ENCODE measurements at places on chromosomes 6 and 20.

GRCh38 chr6:139112146-139112545 is 22.7 kb upstream of the HECA start:
- no peak for DNase-seq

DNA sequence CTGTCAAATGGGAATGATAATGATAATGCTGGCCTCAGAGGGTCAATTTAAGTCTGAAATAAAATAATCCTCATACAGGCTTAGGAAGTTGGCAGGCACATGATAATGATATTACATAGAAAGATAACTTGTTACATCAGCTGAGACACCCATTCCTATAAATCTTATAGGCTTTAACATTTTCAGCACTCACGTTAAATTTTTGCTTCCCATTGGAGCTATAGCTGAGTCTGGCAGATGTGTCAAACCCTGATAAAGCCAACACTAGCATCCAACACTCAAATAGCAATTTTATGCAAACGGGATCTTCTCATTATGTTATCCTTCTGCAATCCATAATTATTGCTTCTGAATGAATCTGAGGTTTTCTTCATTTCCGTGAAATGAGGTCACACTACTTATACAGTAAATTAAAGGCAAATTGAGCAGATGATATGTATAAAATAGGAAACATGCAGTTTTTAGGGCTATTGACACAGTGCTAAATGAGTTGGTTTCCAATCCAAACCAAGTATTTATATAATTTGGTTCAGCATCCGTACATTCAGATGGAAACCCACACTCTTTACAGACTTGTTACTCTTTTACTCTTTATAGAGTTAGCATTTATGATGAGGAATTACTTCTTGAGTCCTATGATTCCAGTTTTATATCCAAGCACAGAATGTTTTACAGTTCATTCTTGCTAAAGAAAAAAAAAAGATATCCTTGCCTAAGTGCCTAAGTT is 481.6 kb downstream of the BTBD3 start:
- DNase-seq, result no peak

GRCh38 chr6:34476921-34477320 is 11.0 kb downstream of the PACSIN1 start:
- DNase-seq, result no peak

DNA sequence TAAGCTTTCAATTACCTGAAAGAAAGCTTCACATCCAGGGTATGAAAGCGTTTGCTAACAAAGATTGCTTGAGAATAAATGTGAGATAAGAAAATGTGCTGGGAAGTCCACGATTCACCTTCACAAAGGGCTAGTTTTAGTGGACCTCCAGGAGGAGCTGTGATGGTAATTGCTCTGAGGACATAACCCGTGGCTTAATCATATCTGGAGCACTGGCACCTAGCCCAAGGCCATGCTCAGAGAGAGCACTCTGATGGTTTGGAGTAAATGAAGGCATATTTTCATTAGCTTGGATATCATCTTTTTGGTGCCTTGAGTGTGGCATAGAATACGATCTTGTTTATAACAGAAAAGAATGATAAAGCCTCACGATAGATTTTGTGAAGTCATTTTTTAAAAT is 46.9 kb upstream of the BACH2 start:
- peak; percentile 86 for DNase-seq

DNA sequence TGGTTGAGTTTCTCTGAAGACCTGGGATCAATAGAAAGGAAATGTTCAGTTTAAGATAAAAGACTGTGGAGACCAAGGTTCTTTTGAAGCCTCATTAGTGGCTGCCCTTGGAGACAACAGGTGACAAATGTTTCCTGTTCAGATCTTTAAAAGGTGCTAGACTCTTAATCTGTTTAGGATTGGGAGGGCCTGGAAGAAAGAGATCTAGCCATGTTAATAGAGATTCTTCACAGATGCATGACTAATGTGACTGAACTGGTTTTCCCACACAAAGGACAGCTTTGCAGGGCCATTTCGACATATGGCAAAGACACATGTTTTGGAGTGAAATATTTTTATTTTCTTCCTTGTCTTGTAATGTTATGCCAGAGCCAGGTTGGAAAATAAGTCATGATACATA is 82.2 kb downstream of the WDR27 start:
- no peak for DNase-seq

DNA sequence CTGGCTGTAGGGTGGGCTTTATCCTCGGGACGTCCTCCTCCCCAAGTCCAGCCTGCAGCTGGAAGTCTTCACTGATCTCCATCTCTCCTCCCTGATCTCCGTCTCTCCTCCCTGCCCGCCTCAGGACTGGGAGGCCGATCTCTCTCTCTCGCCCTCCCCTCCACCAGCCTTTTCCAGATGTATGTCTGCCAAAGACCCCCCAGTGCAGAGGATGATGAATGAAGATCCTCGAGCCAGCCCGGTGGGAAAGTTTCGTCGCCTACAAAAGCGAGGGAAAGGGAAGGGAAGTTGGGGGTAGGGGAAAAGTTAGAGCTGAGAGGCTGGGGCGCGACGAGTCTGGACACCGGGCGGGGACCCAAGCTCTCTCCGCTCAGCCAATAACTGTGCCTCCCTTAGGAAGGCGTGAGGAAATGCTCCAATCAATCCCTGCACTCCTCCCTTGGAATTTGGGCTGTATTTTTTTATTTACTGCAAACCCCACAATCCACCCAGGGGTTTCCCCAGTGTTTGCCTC is 595 bp upstream of the SRF start:
- peak; percentile 84 for DNase-seq

- no peak for DNase-seq
Observed at GRCh38 chr6:78995946-78996345, 82.1 kb downstream of the PHIP start.

- DNase-seq, result no peak
Observed at GRCh38 chr20:56469077-56469449, 636 bp downstream of the RTF2 start.

DNA sequence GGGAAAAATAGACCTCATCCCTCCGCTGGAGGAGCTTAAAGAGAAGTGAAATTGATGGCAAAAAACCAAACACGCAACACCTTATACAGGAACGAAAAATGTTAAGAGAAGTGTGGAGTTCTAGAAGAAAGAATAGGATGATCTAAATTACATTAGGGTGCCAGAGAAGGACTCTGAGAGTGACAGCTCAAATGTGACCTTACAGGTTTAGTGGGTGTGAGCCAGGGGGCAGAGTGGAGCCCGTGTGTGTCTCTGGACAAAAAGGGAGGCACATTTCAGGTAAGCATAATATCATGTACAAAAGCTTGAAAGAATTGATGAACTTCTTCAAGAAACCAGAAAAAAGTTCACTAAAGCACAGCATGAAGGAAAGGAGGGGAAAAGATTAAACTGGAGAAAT is 20.8 kb downstream of the HLA-DRA start:
- DNase-seq, result no peak

DNA sequence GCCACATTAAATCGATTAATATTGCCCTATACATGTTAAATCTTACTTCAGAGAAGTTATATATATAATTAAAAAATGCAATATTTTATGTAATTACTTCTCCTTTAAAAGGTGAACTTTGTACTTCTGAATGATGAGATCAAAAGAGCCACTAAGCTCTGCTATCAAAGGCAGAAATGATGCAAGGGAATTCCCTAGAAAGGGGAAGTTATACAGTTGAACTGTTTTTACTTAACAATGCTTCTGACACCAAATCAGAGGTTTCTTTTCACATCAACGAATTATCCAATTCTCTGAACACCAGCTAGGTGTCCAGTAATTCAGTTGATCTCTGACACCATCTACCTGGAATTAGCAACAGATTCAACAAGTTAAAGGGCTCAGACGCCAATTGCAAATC is 319.9 kb upstream of the TSHZ2 start:
- no peak for DNase-seq

DNA sequence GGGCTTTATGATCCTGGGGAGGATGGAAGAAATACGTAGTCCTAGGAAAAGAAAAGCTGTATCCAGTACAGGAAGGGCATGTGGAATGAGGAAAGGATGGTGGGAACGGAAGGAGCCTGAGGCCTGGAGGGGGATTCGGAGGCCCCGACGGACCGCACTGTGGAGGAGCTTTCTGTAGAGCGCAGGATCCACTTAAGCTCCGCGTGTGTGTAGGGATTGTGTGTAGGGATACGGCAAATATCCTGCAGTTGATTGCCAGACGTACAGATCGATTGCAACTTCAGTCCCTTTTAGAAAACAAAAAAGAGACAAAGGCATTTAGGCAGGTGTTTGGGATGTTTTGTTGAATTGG is 32.6 kb upstream of the JAG1 start:
- DNase-seq, result no peak

- no peak for DNase-seq
Observed at GRCh38 chr6:158314737-158315136, 2.5 kb downstream of the TULP4 start.

DNA sequence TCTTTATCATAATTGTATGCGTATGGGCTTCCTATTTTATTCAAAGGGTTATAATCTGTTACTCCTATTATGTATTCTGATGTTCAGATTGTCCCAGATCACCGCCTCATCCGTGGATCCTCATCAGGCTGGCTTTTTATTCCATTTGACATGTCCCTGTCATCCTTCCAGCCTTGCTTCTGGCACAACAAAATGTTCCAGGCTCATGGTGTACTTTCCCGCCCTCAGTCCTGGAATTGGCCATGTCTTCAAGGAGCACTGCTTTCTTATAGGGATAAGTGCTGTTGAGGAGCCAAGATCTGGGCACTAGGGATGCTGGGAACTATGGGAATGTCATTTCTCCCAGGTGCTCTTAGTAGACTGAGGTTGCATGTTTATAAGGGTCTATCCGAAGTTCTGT is 207.8 kb downstream of the JARID2 start:
- DNase-seq, result peak; percentile 72
